Fibroblast of skin of left biceps (primary cell): ENCODE measurements at places on chromosomes 5 and 9.

GRCh38 chr9:20237686-20238085 is 384.6 kb downstream of the MLLT3 start:
- DNase-seq = no peak

GRCh38 chr5:153209687-153210086 is 280.8 kb upstream of the GRIA1 start:
- no peak for DNase-seq

- no peak for DNase-seq
Measured at GRCh38 chr9:137658781-137659180, 40.0 kb downstream of the EHMT1 start.

- DNase-seq = no peak
Measured at GRCh38 chr5:3331819-3332218, 263.8 kb upstream of the IRX1 start.

- no peak for DNase-seq
Measured at GRCh38 chr9:21252721-21253547, 13.1 kb upstream of the IFNA14 start.

- peak; percentile 98 for DNase-seq
Measured at GRCh38 chr9:124659099-124659659, 111.9 kb downstream of the NR6A1 start.

DNA sequence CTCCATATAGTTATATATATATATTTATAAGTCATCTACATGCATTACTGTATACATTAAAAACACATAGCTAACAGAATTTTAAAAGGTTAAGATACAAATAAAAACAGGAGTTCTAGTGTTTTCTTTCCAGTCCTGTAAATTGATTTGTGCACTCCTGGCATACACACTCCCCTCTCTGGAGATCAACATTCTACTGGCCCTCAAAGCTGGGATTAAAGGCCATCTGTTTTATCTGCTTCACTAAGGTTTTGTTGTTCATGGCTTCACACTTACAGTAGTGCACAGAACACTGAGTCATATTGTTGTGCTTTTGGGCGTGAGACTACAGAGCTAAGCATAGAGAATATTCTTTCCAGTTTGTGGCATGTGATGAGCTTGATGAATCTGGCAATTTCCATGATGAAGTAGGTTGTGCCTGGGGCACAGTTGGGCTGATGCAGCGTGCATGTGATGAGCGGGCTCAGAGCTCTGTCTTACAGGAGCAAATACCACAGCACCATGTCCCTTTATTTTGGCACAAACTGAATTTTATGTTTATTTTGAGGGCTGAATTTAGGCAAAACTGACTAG is 98.2 kb downstream of the TAF11L14 start:
- no peak for DNase-seq

DNA sequence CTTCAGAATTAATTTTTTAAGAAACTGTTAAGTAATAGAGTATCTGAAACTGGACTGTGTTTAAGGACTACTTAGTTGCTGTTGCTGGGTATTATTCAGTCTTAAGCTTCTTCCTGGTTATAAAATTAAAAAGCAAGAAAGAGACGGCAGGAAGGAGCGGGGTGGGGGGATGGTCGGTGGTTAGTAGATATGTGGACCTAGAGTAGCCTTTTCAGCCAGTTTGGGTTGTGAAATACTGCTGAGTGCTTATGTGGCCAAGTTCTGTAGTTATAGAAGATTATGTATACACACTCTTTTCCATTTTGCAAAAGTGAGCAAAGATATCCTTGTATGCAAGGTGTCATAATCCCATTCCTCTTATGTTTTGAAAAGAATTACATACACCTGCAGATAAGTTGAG is 28.5 kb downstream of the TRIO start:
- DNase-seq = no peak

- DNase-seq = no peak
Measured at GRCh38 chr5:19314840-19315239, 673.2 kb downstream of the CDH18 start.

- no peak for DNase-seq
Measured at GRCh38 chr5:149902177-149902576, 42.4 kb downstream of the PDE6A start.

DNA sequence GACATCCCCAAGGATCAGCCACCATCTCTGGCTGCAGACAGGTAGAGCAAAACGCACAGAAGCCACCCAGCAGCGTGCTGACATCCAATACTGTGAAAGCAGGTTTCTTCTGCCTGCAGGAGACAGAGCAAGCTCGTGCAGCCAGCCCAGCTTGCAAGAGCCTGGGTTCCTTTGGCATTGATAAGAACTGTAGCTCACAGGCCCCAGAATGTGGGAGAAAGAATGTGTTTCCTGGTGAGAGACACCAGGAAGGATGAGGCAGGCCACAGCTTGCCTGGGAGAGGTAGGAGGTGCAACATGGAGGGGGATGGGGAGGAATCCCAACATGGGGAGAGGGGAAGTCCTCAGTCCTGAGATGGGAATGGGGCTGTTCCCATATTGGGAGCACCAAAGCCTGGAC is 34.0 kb upstream of the ARAP3 start:
- no peak for DNase-seq

- DNase-seq = no peak
Measured at GRCh38 chr5:54792611-54793404, 192.6 kb downstream of the ESM1 start.

- no peak for DNase-seq
Measured at GRCh38 chr9:2313512-2313911, 298.4 kb downstream of the SMARCA2 start.

DNA sequence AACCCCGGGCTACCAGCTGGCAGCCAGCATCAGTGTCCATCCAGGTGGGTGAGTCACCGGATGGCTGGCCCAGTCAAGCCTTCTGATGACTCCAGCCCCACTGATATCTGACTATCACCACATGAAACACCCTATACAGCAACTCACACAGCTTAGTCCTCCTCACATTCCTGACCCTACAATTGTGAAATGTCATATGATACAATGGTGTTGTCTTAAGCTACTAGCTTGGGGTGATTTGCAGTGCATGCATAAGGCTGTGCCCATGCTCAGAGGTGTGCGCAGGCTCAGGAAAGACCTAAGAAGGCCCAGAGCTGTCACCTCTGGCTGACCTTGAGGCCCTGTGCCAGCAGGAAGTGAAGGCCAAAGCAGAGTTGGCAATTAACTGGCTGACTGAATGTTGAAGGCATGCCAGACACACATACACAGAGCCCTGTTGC is 21.5 kb upstream of the SEMA4D start:
- no peak for DNase-seq

GRCh38 chr5:97355775-97356174 is 172.7 kb upstream of the RIOK2 start:
- DNase-seq = no peak

- no peak for DNase-seq
Measured at GRCh38 chr9:129241725-129242124, 63.7 kb upstream of the IER5L start.

- peak; percentile 17 for DNase-seq
Measured at GRCh38 chr9:137689745-137690529, 71.1 kb downstream of the EHMT1 start.

DNA sequence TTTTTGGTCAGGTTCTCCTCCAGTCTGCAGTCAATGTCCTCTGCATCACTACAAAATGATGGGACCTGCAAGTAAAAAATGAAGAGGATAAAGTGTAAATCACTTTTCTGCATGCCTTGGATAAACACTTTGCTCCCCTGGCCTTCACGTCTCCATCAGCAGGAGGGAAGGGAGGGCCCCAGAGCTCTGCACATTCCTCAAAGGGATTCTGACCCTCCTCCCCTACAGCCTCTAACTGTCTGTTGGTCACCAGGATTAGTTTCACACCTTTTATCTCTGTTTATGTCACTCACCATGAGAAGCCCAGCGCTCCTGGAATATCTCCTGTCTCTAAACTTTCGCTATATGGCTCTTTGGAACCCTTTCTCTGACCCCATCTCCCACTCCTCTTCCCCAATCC is 103.3 kb downstream of the SVEP1 start:
- DNase-seq = no peak

DNA sequence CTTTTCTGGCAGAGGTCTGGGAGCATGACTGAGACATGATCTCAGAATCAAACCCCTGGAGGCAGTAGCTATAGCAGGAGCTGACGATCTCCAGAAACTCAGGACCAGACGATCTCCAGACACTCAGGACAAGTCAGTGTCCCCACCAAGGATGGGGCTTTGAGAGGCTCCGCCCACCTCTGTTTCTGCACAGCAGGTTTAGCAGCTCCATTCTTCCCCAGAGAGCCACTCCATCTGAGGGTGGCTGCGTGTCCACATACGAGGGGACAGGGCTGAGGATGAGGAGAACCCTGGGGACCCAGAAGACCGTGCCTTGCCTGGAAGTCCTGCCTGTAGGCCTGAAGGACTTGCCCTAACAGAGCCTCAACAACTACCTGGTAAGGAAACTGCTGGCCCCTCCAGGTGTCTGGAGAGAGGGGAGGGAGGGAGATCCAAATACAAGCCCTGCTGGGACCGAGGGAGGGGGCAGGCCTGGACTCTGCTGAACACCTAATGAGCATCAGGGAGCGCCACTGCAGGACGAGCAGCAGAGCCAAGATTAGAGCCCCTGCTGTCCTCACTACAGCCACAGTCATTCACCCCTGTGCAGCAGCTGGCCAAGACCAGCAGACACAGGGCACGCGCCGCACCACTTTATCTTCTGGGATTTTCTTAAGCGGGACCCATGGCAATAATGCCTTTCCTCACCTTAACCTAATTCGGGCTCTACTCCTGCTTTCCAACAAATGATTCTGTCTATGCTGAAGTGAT is at the start of gene GABRP:
GABRP (plus strand) TSS at position 228 of the 750 bp plus-strand sequence. CDS start 4,891 bp downstream, outside the sequence.
- DNase-seq = no peak

GRCh38 chr5:55509796-55510522 is 24.8 kb downstream of the PLPP1 start:
- no peak for DNase-seq

GRCh38 chr5:62306323-62306895 is 403 bp downstream of the KIF2A start:
- DNase-seq = no peak

DNA sequence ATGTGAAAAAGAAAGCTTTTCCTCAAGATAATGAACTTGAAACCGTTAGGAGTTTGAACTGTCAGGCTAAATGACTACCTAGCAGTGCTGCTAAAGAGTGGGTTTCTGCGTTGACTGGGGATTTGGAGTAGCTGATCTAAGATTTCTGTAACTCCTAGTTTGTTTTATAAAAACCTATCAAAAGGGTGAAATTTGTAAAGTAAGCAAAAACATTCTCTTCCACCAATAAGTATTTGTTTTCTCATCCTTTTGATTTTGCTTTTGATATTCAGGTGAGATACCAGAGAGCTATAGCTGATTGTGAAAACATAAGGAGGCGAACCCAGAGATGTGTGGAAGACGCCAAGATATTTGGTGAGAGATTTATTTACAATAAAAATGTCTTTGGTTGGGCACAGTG is 4.1 kb downstream of the GRPEL2 start:
- DNase-seq = no peak

- DNase-seq = no peak
Measured at GRCh38 chr5:87015901-87016300, 251.8 kb upstream of the RASA1 start.

DNA sequence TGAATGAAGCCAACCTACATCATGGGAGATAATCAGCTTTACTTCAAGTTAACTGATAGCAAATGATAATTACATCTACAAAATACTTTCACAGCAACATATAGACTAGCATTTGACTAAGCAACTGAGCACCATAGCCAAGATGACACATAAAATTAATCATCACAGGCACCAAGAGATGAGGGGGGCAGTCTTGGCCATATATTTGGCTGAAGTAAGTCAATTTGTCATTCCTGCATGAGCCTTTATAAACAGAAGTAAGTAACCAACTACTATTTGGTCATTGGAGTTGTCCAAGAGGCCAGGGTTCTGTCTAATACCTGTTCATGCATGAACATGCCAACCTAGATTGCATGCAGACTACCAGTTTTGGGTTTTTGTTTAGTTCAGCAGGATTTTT is 53.6 kb downstream of the PDCD1LG2 start:
- no peak for DNase-seq

- DNase-seq = no peak
Measured at GRCh38 chr5:17910318-17910717, 276.1 kb downstream of the TAF11L14 start.

- no peak for DNase-seq
Measured at GRCh38 chr9:92333282-92333634, 7.5 kb downstream of the CENPP start.
